ENCODE measurements at places on chromosomes 11 and 22.

DNA sequence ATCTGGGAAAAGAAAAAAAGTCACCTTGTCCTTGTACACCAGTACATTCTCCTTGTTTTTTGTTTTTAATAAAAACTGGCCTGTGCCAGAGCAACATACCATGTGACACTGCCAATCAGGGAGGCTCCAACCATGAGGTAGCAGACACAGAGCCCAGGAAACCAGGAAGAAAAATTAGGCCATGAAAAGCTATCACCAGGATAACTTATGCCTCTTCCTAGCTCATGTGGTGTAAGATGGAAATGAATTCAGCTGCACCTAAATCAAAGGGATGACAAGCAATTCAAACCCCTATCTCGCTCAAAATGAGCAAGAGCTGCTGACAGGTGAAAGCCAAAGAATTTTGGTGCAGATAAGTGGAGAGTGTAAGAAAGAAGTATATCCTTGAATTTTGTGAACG lies 7.7 kb downstream of the DRD2 start:
- no peak for DNase-seq

DNA sequence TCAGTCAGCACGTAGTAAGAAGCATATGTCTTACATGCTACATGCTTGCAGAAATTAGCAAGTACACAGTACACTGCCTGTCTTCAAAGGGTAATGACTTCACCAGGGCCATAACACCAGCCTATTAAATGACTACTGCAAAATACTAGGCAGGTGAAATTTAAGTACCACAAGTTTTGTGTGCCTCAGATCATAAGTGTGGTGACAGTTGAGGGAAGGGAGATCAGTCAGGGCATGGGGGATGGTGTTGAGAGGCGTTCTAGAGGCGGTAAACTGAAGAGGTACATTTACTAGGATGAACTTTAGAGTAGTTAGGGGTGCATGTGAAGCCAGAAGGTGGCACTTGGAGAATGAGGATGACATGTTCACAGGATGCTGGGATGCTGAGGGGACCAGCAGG lies 22.0 kb downstream of the AMOTL1 start:
- DNase-seq: no peak

DNA sequence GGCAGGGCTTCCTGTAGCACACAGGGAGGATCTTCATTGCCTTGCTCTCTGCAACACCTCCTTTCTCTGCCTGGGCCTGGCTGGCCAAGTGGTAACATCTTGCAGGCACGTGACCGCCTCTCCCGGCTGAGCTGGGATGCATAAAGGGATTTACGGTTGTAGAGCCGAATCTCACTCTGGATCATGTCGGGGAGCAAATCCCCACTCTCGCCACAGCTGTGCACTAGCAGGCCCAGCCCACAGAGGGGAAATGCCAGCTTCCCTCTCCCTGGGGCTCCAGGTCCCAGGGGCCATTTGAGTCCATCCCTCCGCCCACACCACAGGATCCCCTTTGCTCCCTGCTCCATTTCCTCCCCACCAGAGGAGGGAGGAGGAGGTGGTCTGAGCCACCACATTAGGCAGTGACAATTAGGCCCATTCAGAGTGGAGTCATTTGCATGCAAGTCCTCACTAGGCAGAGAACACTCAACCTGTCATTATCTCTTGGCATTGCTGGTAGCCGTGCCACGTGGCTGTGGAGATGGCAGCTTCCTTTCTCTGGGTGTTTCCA lies 196.7 kb downstream of the DSCAML1 start:
- no peak for DNase-seq

DNA sequence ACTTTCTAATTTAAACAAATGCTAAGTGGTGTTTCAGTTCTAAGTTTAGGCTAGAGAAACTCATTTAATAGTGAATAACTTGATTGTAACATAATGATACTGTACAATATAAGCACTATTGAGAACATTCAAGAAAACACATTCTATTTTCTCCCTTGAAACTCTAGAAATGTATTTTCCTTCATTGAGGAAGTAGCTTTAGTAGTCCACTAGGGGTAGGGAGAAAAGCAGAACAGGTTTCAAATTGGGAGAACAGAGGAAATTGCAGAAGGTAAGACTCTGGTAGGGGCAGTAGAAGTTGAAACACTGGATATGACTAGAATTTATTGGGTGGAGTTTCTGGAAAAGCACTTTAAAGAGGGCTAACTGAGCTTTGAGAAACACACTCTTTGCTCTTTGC lies 31.6 kb upstream of the MPPED2 start:
- no peak for DNase-seq

DNA sequence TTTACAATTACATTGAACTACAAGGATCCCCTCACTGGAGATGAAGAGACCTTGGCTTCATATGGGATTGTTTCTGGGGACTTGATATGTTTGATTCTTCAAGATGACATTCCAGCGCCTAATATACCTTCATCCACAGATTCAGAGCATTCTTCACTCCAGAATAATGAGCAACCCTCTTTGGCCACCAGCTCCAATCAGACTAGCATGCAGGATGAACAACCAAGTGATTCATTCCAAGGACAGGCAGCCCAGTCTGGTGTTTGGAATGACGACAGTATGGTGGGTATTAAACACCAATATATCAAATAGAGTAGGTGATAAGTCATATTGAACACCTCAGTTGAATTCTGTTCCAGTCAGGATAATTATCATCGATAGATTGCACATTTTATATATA lies 4.4 kb downstream of the FBXO7 start:
- DNase-seq: no peak

- no peak for DNase-seq
These were observed 97.4 kb upstream of the ARHGAP20 start for GRCh38 chr11:110809417-110810199.

DNA sequence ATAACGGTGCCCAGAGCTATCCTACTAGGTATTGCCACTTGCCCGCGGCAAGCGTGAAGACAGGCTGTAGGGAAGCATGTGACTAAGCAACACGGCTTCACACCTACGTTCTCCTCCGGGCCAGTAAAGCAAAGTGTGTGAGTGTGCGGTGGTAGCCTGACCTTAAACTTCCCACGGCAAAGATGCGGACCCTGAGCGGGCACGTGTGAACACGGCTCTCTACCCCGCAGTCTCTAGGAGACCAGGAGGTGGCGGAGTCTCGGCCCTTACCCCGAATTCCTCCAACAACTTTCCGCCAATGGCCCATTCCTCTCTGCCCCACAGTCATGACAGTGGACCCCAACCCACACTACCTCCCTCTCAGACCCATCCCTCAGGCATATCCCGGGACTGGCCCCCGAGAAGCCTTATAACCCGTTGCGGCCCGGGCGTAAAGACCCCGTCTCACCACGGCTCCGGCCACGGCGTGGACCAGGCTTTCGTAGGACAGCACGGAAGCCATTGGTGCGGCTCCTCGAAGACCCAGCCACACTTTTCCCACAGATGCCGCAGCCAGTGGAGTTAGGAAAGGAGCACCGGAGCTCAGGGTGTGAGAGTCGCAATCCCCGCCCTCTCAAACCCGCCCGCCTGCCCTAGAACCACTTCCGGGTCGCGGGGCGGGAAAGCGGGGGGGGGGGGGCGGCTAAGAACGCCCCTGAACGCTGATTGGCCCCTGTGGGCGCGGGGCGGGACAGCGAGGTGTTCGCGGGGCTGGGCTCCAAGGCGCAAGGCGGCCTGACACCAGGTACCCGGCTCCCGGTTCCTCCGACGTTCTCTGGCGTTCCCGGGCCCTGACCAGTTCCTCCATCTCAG lies at the start of gene SLC25A17:
Gene SLC25A17 (minus strand): TSS at position 600 of the 852 bp plus-strand sequence. CDS start 98 bp downstream, at position 502.
- peak; percentile 35 for DNase-seq

- DNase-seq: no peak
These were observed 9.3 kb upstream of the LRP5 start for GRCh38 chr11:68303083-68303482.

DNA sequence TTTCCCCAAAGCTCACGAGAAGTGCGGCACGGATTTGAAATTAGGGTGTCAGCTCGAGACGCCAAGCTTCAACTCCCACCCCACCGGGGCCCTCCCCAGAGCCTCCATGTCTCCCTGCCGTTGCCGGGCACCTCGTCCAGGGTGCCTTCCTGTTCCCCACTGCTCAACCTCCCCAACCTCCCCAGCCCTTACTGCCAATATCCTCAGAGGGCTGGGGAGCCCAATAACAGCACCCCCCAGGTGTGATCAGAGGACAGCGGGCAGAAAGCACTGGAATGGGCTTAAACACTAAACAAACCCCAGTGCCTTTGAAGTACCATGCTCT lies 1336.4 kb downstream of the TBC1D22A start:
- no peak for DNase-seq

DNA sequence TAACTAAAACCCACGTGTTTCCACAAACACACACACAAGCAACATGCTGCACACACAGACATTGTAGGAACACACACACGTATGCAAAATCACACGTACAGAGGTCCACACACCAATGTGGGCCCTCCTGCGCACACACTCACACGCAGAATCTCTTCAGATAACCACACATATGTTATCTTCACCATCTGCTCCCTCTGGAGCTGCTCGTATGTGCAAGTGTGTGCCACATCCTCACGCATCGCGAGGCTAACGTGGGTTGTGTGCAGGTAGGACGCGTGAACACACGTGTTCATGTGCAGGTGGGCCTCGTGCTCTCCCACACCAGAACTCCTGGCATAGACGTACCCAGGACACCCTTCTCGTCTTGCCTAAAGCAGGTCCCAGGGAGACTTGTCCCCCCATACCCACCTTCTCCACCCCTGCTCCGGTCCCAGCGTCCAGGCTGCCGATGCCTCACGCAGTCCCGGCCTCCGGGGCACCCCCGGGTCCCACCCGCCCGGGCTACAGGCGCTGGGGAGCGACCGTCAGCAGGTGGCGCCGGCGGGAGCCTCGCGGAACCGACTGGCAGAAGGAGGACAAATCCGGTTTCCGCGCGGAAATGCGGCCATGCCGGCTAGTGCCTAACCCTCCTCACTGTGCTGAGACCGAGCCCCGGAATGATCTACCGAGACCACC lies 10.3 kb upstream of the IGSF9B start:
- DNase-seq: no peak

DNA sequence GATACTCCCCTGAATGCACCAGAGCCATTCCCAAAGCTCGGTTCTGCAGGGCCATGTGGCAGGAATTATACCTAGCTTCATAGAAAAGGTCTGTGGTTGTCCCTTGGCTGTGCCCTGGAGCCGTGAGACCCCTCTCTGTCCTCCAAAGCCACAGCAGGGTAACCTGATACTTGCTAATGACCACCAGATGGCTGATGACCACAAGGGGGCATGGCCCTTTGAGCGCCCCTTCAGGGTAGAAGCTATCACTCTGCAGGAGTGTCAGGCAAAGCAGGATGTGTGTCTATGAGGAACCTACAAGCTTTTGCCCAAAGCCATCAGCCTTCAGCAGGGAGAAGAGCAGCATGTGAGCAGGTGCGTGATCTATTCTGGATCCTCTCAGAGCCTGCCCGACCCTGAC lies 95.3 kb downstream of the NTM start:
- no peak for DNase-seq

- DNase-seq: no peak
These were observed 12.7 kb upstream of the CYP2R1 start for GRCh38 chr11:14904745-14905103.

DNA sequence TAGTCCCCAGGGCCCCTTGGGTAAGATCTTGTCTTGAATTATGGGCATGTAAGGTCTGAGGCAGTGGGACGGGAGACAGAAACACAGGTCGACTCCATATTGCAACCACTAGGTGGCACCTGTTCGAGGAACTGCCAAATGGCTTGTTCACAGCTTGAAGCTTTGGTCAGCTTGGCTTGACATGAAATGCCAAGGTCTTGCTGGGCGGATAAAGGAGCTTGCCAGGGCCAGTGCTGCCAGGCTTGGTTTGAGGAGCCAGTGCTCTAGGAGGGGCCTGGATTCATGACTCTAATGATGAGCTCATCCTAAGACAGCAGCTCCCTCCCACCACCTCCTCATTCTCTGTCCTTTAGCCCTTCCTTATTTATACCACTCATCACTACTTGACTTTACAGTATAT lies 11.9 kb upstream of the NRIP3 start:
- DNase-seq: peak; percentile 50

DNA sequence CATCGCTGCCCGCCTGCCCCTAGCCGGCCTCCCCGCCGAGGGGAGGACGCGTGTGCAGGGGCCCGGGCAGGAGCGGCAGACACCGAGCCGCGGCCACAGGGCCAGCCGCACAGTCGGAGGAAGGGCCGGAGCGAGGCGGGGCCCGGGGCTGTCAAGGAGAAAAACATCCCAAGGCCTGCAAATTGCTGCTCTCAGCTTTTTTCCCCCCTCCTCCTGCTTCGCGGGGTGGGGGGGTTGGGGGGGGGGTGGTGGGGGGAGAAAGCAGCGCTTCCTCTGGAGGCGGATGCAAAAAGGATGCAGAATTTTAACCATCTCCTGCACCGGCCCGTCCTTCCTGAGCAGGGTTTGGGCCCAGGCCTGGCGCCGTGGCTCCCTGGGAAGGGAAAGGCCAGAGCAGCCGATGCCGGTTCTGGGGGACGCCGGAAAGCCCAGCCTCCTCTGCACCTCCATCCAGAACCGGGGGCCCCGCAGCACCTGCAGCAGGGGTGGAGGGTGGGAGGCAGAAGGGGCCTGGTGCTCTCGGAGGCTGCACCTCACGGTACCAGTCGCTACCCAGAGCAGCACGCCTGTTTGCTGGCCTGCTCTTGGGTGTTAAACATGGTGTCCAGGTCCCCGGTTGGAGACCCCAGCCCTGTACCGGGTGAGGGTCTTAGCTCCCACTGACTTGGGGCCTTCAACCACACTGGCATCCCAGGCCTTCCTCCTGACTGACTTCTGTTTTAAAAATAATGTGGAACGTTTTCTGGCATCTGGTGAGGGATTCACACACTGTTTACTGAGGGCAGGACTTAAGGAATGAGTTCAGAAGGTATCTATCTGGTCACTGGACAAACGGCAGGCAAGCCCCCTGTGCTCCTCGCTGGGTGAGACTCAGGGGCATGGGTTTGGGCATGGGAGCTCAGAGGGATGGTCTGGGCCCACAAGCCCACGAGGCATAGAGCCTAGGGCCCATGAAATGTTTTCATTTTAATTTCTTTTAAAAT lies 77.4 kb upstream of the WNT7B start:
- DNase-seq: no peak

- no peak for DNase-seq
These were observed 943 bp downstream of the DUSP8 start for GRCh38 chr11:1570896-1571759.

DNA sequence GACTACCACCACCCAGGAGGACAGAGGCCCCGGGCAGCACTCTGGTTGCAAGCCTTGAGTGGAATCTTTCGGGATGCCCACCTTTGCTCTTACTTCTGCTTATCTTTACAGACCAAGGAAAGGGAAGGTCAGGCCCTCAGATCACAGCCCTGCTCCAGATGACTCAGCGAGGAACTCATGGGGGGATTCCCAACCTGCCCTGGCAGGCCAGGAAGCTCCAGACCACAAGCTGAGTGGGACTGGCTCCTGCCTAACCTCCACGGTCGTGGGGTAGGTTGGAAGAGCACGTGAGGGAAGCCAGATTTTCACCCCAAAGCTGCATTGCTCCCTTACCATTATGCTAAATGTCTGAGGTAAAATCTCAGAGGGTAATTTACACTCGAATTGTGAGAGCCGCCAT lies 11.8 kb downstream of the TBC1D10A start:
- no peak for DNase-seq
